ENCODE measurements at places on chromosomes 2 and 18.
A peak's percentile ranks its signal among the peaks of the same experiment; 100 is the strongest.

DNA sequence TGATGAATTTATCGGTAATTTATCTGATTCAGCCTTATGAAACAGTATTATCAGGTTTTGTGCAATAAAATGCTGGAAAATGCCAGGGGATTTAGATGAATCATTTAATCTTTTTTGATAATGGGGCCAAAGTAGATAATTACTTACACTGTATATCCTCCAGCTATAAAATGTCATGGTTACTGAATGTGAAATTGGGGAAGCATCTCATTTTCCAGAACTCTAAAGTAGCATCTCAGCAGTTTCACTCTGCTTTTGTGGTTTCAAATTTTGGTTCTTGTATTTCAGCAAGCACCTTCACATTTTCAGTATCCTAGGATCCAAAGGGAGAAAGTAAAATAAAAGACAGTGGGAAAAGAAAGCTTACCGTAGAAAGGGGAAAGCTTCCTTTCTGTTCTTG is 12.8 kb downstream of the ANKRD62 start:
- DNase-seq, result no peak

DNA sequence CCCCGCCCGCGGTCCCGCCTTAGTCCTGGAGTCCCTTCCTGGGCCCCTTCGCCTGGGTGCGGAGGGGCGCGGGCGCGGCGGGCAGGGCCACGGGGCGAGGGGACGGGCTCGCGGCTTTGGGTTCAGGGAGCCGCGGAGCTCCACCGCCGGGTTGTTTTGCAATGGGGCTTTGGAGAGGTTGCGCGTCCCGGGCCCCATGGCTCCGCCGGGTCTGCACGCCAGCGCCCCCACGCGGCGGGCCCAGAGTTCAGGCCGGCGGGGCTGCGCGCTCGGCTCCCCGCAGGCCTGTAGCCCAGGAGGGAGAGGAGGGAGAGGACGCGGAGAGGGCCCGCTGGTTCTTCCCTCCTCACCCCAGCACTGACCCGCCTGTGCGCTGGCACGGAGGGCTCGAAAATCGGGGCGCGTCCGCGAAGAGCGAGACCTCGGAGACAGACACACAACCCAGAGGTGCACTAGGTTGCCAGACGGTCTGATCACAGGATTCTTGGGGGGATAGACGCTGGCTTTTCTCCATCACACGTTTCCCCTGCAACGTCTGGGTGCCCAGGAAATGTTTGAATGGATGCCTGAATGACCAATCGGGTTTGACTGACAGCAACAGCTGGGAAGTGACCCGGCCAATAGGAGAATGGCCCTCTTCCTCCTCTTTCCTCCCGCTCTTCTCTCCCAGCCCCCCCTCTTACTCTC is 4.9 kb upstream of the SIX2 start:
- peak; percentile 88 for DNase-seq

- DNase-seq, result no peak
Observed at GRCh38 chr18:25169701-25170100, 182.3 kb downstream of the ZNF521 start.

DNA sequence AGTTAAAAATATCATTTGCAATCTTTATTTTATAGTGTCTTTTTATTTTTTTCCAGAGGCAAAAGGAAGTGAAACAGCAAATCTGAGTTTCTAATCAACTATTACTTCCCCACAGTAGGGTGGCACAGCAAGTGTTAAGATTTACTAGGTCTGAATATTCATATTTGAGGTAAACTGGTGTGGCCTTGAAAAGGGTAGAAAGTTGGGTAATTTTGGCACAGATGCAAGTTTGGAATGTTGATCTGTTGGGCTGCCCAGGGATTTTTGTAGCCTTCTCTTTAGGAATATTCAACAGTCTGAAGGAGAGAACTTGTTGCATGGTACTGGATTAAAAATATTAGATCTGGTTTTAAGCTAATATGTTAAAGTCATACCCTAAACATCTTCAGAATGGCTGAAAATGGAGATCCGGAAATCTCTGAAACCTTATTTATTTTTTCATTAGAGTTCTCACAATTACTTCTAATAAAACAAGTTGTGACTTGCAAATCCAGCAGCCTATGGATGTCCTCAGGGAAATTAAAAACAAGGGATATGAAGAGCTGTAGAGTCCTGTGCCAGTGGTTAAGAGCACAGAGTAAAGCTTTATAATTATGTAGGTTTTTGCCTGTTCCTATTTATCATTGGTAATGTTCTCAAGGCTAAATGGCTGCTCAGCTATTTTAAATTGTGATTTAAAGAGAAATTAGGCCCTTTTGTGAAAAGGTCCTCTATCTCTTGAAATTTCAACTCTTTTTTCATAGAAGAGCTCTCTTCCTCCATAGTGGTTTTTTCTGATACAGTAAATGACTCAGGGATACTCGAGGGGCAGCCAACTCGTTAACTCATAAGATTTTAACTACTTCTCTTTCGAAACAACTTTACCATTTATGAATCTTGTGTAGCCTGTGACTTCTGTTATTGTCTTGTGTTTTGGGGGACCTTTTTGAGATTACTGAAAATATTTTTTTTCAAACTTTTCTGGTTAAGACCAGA is 11.0 kb downstream of the TANK start:
- DNase-seq, result no peak

DNA sequence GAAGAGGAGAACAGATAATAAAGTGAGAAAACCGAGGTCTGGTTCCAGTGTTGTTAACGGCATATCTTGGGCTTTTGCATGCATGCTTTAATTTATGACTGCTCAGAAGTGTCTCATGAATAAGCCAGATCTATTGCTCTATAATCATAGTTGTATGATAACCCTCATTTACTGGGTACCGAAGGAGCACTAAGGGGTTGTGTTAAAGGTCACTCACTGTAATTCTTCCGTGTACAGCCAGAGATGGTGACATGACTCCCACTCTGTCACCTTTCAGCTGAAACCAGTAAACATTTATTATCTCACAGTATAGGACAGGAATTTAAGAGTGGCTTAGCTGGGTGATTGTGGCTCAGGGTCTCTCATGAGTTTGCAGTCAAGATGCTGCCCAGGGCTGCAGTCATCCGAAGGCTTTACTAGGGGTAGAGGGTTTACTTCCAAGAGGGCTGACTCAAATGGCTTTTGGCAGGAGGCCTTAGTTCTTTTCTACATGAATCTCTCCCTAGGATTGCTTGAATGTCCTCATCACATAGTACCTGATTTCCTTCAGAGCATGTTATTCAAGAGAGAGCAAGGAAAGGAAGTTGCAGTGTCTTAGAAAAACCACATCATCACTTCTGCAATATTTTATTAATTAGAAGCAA is 107.0 kb downstream of the NAB1 start:
- no peak for DNase-seq

DNA sequence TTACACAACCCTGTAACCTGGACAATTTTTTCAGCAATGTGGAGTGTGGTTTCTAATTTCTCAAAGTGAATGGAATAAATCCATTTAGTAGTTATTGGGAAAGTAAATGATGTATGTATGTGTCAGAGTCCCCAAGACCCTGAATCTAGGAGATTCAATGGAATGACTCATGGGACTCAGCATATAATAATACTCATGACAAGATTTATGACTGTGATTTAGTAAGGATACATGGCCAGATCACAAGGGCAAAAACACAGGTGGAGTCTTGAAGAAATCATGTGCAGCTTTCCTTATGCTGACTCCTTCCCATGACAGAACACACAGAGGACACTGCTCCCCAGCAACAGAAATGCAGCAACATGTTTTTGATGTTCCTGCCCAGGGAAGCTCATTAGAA is 1877.7 kb upstream of the LRRTM1 start:
- no peak for DNase-seq

GRCh38 chr18:26356045-26356785 is 130.0 kb downstream of the TAF4B start:
- DNase-seq, result no peak

- DNase-seq, result no peak
Observed at GRCh38 chr2:232235716-232236115, 142.8 kb upstream of the ALPP start.

- DNase-seq, result no peak
Observed at GRCh38 chr2:70354264-70354949, 52.5 kb upstream of the FAM136A start.

- no peak for DNase-seq
Observed at GRCh38 chr2:189217541-189217940, 38.0 kb upstream of the COL5A2 start.

DNA sequence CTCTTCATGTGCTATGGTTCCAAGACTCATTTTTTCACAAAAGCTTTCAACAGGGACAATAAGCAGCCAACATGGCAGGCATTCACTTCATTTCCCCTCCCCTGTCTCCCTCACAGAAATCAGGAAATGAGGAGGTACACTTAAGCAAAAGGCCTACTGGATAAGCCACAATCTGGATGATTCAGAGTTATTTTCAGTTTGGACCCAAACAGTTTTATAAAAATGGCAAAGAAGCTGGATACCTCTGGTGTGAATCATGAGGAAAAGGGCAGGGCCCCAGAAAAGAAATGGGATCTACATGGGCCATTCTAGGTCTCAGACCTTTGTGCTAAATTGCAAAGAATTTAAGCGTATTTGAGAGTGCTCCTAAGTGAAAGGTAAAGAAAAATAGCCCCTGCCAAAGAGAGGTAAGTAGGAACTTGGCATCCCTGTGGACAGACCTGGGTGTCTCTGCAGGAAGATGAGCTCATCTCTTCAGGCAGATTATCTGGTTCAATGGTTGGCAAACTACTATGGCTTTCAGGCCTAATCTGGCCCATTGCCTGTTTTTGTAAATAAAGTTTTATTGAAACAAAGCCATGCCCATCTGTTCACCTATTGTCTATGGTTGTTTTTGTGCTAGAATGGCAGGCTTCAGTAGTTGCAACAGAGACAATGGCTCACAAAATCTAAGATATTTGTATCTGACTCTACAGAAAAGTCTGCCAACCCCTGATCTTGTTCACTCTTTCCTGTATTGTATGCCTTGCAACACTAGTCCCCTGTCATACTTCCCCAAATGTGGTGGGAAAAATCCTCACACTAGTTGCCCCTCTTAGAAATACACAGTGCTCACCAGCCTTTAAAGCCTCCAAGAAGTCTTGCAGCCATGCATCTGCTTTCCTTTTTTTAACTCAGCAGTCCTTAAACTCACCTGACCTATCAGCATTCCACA is 315.0 kb downstream of the ALK start:
- DNase-seq, result no peak

DNA sequence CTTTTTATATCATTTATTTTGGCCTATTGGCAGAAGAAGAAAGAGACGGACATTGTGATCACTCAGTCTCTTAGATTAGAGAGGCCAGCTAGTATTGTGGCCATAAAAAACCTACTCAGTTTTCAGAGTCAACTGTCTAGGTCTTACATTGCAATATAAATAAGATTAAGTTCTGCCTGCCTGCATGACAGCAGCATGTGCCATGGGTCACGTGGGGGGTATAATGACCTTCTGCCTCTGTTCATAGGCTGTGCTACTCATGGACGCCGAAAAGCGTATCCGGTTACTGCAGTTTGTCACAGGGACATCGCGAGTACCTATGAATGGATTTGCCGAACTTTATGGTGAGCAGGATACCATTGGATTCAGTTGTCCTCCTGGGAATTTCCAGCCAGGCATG is 238.5 kb downstream of the ALPK2 start:
- DNase-seq, result no peak
